MCF 10A (cell line): ENCODE measurements at places on chromosomes 1 and 21.
A peak's percentile ranks its signal among the peaks of the same experiment; 100 is the strongest.

GRCh38 chr1:65818966-65819365 lies 26.3 kb downstream of the PDE4B start:
- DNase-seq, result no peak

- peak; percentile 21 for DNase-seq
These were observed 85.6 kb downstream of the NKAIN1 start for GRCh38 chr1:31154000-31154631.

DNA sequence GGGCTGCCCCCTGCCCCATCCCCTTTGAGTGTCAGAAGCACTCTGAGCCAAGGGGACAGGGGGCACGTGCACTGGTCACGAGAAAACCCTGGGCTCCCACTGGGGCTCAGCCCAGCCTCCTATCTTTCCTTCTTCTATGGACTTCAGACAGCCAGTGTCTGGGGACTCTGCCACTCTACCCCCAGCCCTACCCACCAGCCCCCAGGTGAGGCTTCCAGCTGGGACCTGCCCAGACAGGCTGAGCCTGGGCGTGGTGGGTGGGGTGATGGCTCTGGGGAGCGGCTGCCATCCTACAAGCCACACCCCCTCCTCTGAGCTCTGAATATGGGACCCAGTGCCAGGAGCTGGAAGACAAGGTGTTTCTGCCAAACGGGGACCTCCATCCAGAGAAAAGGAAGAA lies 8.0 kb upstream of the SFN start:
- DNase-seq, result peak; percentile 69

DNA sequence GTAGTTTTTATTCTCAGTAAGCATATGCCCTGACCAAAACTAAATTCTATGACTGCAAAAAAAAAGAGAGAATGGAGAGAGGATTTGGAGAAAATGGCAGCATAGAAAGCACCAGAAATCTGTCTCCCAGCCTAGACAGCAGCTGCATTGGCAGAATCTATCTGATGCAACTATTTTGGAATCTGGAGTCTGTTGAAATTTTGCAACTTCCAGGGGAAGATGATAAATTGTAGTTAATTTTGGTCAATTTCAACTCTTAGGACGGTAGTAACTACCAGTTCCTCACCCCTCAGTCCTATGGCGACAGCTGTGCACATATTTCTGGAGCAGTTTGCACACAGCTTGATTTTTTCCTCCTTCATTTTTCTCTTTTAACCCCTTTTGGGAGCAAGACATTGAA lies 10.9 kb downstream of the EXO5 start:
- no peak for DNase-seq

DNA sequence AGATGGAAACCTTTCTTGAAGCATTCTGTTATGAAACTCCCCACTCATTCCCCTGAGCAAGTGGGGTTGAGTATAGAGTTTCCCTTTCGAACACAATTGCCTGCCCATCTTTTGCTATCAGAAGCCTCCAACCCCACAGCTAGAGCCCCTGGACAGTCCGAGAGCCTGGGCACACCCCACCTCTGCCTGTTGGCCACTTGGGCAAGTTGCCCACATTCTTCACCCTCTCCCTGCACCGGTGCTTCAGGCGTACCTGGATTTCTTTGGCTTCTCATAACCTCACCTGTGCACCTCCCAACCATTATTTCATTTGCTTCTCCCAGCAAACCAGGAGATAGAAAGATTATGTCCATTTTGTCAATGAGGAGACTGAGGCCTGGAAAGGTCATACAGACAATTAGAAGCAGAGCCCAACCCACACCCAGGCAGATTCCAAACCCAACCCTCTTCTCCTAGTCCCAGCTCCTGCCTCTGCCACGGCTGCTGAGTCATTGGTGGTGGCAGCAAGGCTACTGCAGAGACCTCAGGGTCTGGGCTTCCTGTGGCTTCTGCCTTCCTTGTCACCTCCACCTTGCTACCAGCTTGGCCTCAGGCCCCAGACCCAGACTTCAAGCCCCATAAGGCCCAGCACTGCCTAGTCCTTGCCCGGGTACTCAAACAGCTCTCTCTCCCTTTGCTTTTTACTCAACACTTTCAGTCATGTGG lies 118.7 kb upstream of the ZBTB40 start:
- peak; percentile 6 for DNase-seq

GRCh38 chr1:194014014-194014413 lies 827.6 kb upstream of the B3GALT2 start:
- DNase-seq, result peak; percentile 63

- DNase-seq, result no peak
These were observed 32.4 kb downstream of the IFNAR1 start for GRCh38 chr21:33357177-33357576.

DNA sequence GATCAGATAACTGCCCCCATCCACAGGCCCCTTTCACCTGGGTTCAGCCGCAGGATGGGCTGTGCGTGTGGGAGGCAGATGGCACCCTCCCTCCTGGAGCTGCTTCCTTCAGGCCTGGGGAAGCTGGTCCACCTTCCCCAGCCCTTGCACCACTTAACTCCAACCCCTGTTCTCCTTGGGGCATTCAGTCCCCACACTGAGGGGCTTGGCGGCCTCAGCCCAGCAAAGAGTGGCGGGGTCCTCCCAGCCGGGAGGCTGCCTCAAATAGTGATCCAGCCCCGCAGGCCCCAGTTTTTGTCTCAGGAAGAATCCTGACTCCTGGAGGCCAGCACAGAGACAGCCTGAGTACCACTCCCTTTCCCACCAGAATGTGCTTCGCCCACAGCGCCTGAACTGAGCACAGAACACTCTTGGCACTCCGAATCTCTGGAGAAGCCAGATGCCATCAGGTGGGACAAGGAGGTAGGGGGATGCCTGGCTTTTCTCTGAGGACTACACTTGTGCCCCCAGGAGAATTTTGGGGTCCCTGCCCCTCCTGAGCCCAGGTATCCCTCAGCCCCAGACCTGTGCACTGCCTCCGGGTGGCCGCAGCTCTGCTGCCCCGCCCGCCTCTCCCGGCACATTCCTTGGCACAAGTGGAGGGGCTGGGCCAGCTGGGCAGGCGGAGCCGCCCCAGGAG lies 936 bp downstream of the PAQR6 start:
- peak; percentile 51 for DNase-seq

DNA sequence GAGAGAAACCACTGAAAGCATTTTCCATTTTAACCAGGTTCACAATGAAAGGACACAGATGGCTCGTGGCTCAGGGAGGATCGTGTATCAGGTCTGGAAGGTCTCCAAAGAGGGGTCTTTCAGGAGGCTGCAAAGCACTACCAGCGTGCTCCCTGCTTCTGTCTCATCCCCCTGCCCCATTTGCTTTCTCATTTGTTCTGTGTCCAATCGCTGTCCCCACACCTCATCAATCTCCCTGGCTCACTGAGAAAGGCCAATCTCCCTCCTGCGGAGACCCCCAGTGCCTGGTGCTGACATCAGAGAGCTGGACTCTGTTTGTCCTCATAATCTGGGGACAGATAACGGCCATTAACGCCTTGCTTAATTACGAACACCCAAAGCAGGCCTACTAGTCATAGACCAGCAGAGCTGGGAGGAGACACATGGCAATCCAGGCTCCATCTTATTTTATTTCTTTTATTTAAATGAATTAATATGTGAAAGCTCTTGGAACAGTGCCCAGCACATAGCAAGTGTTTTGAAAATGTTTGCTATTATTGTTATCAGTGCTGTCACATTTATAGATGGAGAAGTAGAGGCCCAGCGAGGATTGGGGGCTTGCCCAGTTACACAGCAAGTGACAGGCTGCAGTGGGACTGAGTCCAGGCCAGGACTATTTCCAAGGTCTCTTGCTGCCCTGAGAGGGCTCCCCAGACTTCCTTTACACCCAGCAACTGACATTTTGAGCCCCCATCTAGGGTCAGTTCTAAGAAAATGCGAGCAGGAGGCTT lies 341.0 kb upstream of the USP24 start:
- no peak for DNase-seq
